RWPE1 (cell line): ENCODE measurements at places on chromosomes 6 and 20.

GRCh38 chr6:17816921-17817611 lies 110.3 kb upstream of the NUP153 start:
- DNase-seq, result no peak

DNA sequence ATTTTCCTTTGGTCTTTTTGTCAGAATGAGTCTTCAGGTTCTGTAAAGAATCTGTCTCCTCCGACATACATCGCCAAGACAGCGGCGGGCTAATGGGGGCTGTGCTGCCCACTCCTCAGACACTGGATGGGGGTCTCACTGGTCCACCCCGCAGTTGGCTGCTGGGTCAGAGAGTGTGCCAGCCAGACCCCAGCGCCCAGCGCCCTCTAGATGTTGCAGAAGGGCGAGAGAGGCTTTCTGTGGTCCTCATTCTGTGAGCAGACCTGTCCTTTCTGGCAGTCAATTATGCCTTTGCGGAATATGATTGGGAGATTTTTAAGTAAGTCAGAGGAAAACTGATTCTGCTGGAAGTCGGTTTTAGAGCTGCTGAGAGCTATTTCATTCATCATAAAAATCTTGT lies 7.8 kb upstream of the CCR6 start:
- DNase-seq, result no peak

GRCh38 chr6:158043586-158044524 lies 62.2 kb downstream of the SYNJ2 start:
- no peak for DNase-seq

DNA sequence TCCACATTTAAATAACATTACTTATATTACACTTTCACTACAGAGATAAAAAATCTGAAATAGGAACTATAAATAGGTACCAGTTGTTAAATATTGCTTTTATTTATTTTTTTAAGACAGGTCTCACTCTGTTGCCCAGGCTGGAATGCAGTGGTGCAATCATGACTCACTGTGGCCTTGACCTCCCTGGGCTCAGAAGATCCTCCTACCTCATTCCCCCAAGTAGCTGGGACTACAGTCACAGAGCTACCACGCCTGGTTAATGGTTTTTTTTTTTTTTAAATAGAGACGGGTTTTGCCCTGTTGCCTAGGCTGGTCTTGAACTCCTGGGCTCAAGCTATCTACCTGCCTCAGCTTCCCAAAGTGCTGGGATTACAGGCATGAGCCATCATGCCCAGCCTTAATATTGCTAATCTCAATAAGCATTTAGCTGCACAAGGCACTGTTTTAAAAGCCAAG lies 17.3 kb downstream of the EEF1E1 start:
- no peak for DNase-seq
